Stimulated activated CD4-positive, alpha-beta T cell treated with anti-CD3 and anti-CD28 coated beads, TNF-alpha, amount 100 ng/mL, for 4 hours (primary cell): ENCODE measurements at places on chromosomes 3 and 15.

GRCh38 chr15:92200891-92201290 lies 192.8 kb upstream of the ST8SIA2 start:
- no peak for DNase-seq

DNA sequence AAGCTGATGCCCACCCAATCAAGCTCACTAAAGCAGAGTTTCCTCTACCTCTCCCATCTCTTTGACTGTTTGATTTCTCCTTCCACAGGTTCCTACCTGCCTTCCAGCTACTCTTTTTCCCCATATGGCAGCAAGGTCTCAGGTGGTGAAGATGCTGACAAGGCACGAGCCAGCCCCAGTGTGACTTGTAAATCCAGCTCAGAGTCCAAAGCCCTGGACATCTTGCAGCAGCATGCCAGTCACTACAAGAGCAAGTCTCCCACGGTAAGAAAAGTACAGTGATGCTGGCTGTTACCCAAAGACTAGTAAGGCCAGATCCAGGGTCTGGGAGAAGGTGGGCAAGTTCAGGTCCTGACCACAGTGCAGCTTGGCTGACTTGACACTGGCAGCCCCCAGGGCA lies 95.3 kb downstream of the RBPMS2 start:
- DNase-seq, result no peak

GRCh38 chr3:183212565-183212964 lies 40.5 kb upstream of the B3GNT5 start:
- DNase-seq, result no peak

GRCh38 chr15:91348752-91349500 lies 248.9 kb downstream of the SV2B start:
- no peak for DNase-seq

DNA sequence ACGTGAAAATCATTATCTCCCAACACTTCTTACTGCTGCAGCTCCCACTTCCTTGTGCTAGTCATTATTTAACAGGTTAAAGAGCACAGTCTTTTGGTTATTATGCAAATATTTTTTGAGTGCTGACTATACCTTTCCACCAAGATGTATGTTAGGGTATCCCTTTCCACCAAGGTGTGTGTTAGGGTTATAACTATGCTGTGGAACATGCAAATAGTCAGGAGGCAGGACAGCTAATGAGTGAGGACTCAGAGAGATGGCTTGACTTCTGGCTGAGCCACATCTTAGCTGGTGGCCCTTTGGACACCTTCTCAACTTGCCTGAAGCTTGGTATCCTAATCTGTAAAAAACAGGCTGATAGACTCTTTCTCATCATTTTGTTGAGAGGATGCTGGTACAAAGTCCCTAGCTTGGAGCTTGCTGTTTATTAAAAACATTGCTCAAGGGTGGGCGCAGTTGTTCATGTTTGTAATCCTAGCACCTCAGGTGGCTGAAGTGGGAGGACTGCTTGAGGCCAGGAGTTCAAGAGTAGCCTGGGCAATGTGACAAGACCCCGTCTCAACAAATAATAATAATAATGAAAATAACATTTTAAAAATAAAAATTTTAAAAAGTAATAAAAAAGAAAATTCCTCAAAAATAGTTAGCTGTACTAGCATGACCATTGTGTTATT lies 160.5 kb upstream of the ADAMTS9 start:
- DNase-seq, result no peak

DNA sequence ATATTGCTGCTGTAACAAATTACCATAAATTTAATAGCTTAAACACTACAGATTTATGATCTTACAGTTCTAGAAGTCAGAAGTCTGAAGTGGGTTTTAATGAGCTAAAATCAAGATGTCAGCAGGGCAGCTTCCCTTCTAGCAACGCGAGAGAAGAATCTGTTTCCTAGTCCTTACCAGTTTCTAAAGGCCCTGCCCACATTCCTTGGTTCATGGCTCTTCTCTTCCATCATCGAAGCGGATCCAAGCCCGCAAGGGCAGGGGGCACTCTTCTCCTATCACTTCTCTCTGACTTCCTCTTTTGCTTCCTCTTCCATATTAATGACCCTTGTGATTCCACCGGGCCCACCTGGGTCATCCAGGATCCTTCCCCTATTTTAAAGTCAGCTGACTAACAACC lies 16.1 kb downstream of the MINDY4B start:
- DNase-seq, result no peak

- DNase-seq, result no peak
Measured at GRCh38 chr3:22748453-22749045, 454.6 kb upstream of the UBE2E2 start.

DNA sequence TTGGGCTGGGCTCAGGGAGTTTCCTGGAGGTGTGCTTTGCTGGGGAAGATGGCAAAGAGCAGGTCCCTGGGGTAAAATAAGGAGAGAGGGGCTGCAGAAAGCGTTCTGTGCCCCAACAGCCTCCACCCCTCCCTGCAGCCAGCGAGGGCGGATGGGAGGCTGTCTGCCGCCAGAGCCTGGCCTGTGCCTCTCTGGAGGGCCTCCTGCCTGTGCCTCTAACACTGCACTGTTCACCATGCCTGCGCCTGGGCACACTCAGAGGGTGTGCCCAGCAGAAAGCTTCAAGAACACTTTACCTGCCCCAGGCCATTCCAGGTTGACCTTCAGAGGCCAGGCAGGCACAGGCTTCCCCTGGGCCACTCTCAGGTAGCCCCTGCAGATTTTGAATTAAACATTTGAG lies 77.7 kb upstream of the KLF13 start:
- DNase-seq, result no peak
